ENCODE measurements at places on chromosomes 5 and 9.

DNA sequence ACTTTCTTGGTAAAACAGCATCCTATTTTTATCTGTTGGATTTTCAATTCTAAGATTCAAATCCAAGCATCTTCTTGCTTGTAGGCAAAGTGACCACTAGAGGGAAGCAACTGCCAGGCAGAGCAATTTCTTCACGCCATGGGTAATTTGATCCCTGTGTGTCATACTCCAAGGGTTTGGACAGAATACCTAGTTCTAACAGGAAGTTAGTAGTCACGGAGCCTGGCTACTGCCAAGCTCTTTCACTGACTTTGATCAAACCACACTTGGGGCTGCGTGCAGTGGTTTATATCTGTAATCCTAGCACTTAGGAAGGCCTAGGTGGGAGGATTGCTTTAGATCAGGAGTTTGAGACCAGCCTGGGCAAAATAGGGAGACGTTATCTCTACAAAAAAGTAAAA is 473.6 kb upstream of the TNC start:
- no peak for DNase-seq

DNA sequence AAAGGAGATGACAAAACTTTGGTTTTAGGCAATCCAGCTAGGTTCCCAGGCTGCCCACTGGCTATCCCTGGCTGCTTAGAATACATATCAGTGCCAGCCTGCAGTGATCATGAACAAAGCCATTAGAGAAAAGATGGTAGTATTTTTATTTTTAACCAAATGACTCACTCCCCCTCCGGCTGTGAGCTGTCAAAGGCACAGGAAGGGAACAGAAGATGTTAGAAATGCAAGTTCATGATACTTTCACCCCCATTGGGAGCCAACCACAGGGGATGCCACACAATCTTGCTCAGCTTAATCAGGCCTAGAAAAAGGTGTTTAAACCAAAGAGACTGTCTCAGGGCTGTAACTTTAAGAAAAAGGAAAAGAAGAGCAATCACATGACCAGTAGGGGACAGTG is 70.3 kb upstream of the ASTN2 start:
- DNase-seq, result no peak

DNA sequence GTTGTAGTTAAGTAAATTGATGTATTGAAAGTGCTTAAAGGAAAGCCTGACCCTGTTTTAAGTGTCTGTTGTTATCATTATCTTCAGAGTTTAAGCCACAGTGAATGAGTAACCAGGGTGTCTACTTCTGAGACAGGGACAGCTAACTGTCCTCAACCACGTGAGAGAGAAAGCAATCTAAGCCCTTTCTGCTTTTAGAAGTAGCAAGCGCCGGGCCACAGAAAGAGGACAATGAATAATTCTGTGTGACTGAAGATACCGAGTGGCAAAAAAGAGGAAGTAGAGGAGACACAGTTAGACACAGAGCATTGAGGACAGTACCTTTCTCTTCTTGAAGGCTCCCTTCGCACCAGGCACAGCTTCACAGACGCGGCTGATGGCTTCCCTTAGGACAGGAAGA is 86.3 kb downstream of the S1PR3 start:
- DNase-seq, result no peak

DNA sequence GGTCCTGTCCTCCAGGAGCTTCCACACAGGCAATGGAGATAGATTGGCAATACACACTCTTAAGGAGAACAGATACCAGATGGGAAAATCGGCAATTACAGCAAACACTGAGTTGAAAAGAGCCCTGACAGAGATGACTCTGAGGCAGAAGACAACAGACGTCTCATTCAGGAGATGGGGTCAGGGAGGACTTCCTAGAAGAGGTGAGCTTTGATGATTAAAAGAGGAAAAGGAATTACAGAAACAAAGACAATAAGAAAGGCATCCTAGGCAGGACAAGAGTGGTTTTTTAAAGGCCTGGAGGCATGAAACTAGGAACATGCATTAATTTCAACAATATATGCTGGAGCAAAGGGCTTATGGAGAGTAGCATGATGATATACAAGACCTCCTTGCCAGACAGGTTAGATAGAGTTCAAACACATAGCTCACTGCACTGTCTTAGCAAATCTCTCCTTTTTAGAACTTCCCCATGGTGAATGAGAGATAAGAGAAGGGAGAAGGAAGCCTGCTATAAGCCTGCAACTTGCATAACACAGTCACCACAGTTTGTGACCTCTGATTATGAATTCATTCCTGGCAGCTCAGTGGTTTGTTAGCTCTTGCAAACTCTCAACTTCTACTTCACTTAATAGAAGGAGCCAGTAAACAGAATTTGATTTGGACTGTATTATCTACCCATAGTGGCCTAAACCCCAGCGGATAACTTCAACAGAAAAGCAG is 48.5 kb downstream of the SIL1 start:
- DNase-seq, result no peak

GRCh38 chr9:129814432-129815223 is 9.3 kb downstream of the TOR1A start:
- no peak for DNase-seq

- DNase-seq, result no peak
Measured at GRCh38 chr9:123005964-123006363, 27.5 kb upstream of the GPR21 start.

- DNase-seq, result no peak
Measured at GRCh38 chr5:180519098-180519497, 24.9 kb downstream of the CNOT6 start.

GRCh38 chr5:180596668-180597231 is 5.5 kb upstream of the SCGB3A1 start:
- no peak for DNase-seq

GRCh38 chr5:160844177-160844576 is 7.8 kb downstream of the ATP10B start:
- DNase-seq, result no peak

GRCh38 chr5:57834829-57835608 is 352.4 kb upstream of the ACTBL2 start:
- no peak for DNase-seq

DNA sequence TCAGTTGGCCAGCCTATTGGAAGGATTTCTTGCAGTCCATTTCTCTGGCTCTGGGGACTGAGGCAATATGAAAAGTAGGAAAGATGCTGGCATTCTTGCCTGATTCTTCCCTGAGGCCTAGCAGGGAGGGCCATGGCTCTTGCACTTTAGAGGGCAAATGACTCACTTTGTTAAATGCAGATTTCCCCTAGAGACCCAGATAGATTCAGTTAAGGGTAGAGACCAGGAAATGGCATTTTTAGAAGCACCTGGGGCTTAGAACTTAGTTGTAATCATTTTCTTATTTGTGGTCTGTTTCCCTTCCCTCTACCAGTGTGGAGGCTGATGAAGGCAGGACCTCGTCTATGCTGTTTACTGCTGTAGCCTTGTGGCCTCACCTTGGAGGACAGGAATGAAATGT is 112.8 kb upstream of the NR3C1 start:
- no peak for DNase-seq

GRCh38 chr5:102077920-102078319 is 218.2 kb downstream of the SLCO4C1 start:
- no peak for DNase-seq

DNA sequence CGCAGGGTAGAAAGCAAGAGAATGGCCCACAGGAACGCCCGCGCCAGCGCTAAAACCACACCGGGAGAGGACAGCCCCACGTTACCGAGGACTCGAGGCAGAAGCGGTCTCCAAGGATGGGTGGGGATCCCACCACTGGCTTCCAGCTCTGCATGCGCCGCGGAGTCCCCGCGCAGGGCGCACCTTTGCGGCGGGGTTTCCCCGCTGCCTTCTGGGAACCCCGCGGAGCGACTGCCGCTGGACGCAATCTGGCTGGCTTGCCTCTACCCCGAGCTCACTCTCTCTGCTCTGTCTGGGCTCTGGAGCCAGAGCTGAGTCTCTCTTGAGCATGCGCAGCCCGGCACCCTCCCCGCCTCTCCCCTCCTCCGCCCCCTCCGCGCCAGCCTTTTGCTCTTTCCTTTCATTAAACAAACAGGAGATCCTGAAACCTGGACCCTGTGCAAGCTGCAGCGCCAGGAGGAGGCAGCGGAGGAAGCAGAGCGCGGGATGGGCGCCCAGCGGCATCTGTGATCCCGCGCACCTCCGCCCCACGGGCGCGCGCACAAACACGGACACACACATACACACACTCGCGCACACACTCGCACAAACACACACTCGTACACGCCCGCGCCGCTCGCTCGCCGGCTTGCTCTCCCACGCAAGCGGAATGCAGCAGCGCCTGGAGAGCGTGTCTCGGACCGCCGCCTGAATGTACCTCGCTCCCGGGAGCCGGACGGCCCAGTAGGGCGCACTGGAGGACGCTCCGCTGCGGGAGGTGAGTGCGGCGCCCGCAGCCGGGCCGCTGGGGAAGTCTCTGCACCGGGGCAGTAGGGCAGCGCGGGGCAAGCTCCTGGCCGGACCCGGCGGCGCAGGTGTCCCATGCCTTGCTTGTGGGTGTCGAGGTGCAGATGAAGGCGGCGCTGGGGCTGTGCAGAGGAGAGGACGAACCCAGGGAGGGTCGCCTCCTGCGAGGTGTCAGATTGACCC is at the start of gene PLPPR1:
TSS of gene PLPPR1 (plus strand) at position 382 of the 969 bp plus-strand sequence.
- no peak for DNase-seq

DNA sequence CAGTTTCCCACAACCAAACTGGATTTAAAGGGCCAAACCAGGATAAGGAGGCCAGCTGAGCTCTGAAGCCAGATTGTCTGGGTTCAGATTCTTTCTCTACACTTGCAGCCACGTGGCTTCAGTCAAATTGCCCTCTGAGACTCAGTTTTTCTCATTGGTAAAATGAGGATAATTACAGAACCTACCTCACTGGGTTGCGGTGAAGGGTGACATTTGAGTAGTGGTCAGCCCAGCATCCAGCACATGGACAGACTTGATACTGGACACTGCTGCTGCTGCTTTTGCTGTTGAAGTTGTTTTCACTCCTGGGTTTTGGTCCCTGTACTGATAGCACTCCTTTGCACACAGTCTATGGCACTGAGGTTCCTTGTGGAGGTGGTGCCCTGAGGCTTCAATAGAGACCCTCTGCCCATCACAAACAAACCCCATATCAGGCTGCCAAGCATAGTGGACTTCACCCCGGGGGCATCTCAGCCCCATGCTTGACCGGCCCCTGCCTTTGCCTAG is 25.7 kb upstream of the CDKN2AIPNL start:
- no peak for DNase-seq

DNA sequence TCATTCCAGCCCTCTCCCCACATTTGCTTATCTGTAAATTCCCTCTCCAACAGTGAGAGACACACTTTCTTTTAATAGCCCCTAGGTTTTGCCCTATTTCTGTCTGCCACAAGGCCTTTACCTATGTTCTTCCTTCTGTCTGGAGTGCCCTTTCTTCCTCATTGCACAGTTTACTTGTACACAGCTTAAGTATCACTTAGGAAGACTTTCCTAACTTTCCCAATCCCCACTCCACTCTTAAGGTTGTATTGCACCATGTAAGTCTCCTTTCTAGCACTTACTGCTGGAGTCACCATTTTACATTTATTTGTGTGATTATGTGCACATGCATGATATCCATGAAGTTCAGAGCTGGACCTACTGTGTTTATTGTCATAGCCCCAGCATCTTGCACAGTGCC is 10.8 kb upstream of the CKMT2 start:
- DNase-seq, result no peak

GRCh38 chr5:2836133-2836532 is 84.7 kb upstream of the IRX2 start:
- no peak for DNase-seq

- DNase-seq, result no peak
Measured at GRCh38 chr9:7153566-7153965, 395.8 kb downstream of the KDM4C start.

DNA sequence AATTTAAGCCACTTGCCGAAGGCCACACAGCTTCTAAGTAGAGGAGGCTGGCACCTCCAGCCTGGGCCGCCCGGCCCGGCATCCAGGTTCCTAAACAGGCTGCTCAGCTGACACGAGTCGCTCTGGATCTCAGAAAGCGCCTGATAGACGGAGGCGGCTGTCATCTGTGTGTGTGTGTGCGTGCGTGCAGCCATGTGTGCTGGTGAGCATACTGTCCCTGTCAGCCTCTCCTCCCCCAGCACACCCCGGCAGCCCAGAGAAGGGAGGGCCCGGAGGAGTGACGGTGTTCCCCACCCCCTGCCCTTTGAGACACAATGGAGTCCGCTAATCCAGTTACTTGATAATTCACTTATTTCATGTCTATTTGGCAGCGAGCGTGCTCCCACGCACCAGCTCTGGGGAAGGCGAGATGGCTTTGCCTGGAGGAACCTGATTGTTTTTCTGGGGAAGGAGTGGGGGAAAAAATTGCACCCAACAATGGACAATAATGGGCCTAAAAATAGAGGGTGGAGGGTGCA is 20.0 kb downstream of the NTNG2 start:
- DNase-seq, result no peak

- no peak for DNase-seq
Measured at GRCh38 chr5:36607838-36608783, 1.7 kb downstream of the SLC1A3 start.

DNA sequence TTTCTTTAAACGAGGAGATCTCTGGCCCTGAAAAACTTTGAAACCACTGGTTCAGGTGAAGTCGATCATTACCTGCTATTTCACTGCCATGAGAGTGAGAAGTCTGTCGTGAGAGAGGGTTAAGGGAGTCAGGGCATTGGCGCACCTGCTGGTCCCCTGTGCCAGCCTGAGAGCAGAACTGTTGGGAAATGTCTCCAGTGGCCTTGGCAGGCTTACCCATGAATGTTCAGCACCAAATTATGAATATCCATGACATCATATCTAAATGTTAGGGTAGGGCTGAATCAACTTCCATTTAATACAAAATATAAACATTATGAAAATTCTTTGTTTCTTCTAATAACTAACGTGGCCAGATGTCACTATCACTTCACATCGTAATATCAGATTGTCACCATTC is 379.3 kb downstream of the KDM4C start:
- DNase-seq, result no peak

DNA sequence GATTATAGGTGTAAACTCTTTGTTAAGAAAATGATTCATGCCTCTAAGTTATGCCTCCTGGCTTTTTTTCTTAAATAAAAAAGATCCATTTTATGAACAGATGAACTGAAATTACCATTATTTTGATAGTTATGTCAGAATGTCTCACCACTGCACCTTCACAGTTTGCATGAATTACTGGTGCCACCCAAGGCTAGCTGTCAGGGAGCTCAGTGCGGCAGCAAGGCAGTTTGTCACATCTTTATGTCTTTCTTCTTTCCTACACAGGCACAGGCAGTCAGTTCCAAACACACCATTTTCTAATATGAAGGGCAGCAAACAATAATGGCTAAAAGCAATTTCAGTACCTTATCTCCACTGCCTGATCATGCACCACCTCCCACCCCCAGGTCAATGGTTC is 147.7 kb downstream of the SREK1 start:
- DNase-seq, result no peak

- DNase-seq, result no peak
Measured at GRCh38 chr5:65924366-65925043, 1.9 kb upstream of the ERBIN start.

GRCh38 chr5:159104051-159104651 is 4.4 kb upstream of the EBF1 start:
- DNase-seq, result no peak

- DNase-seq, result no peak
Measured at GRCh38 chr5:72470826-72471225, 36.4 kb downstream of the ZNF366 start.

- no peak for DNase-seq
Measured at GRCh38 chr5:33994845-33995244, 10.4 kb upstream of the SLC45A2 start.

- DNase-seq, result no peak
Measured at GRCh38 chr5:97002983-97003382, 67.1 kb downstream of the LNPEP start.
